ENCODE measurements at places on chromosomes 1 and 21.

DNA sequence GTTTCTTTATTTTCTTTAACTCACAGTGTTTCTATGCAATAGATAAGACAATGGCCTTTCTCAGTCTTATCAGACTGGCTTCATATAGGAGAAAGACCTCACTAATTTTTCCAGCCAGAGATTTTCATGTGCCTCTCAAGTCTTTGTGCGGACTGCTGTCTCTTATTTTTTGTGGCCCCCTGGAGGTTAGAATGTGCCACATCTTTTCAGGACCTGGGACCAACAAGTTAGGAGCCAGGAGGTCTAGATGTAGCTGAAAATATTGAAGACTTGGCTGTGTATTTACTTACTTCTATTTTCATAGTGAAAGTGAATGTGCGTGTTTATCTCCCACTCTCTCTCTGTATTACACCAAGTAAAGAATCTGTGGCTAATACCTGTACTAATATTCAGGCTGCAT is 42.1 kb upstream of the CFHR3 start:
- no peak for DNase-seq

GRCh38 chr1:153773096-153773921 is 1.9 kb upstream of the SLC27A3 start:
- no peak for DNase-seq

DNA sequence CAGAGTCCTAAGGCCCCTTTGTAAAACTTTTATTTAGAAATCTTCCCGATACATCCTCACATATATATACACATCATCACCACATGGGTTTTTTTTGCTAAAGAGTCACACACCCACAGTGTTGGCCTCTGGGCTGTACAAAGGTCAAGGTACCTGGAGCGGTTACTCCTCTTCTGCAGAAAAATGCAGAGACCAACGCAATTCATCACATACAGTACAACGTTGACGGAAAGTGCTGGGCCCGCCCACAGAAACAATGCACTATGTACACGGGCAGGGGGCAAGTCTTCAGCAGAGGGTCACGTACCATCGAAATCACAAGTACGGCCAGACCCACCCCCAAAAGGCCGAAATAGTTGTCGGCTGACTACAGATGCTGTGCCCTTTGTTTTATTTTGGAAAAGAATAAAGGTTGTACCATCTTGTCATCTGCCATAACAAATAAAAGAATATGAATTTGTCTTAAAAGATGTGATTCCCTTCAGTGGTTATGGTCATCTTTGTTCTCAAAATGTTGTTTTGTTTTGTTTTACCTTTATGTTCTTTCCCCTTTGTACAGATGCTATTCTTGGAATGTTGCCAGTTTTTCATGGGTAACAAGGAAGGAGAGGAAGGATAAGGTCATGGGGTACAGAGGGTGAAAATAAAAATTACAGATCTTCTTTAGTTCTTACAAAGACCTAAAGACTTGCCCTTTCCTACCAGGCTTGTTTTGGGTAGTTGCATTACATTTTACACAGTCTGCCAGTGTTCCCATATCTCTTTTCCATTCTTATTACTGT is 15.6 kb downstream of the TAL1 start:
- DNase-seq = no peak

DNA sequence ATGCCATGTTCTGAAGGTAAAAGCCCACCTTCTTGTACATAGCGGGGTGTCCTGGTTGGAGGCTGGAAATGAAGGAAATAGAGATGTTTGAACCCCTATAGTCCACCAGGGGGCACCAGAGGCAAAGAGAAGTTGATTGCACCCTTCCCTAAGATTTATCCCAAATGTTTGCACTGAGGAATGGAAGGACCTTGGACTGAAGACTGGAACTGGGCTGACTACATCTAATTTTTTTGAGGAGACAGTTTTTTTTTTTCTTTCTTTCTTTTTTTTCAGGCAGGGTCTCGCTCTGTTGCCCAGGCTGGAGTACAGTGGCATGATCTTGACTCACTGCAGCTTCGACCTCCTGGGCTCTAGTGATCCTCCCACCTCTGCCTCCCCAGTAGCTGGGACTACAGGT is 55.3 kb upstream of the EIF4G3 start:
- no peak for DNase-seq

DNA sequence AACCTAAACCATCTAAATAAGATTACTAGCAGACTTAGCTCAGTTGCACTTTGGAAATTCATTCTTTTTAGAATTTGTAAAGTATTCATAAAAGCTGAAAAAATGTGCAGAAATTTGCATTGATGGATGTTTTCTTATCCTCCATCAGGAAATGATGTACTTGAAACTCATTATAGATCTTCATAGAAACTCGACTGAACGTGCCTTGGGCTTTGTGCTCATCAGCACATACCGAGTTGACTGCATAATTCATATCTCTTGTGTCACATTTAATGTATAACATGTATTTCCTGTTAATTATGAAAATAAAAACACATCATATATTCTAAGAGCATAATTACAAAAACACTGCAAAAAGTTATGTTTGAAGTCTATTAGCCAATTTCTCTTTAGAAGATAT is 290.9 kb upstream of the NR5A2 start:
- DNase-seq = no peak

DNA sequence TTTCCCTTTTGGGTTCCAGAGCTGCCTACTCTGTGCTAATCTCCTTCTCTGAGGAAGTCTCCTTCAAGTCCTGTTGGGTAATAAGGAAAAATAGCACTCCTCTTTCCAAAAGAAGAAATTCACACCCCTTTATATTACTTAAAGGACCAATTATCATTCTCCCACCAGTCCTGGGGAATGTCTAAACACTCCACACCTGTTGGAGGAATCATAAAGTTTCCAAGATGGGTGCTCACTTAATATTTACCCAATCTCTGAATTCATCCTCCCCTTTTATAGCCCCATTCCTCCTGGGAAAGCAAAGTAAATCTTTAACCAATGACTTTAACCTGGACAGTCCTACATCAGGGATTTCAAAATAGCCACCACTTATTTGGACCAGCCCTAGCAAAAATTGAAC is 873.1 kb downstream of the KCNT2 start:
- DNase-seq = no peak

DNA sequence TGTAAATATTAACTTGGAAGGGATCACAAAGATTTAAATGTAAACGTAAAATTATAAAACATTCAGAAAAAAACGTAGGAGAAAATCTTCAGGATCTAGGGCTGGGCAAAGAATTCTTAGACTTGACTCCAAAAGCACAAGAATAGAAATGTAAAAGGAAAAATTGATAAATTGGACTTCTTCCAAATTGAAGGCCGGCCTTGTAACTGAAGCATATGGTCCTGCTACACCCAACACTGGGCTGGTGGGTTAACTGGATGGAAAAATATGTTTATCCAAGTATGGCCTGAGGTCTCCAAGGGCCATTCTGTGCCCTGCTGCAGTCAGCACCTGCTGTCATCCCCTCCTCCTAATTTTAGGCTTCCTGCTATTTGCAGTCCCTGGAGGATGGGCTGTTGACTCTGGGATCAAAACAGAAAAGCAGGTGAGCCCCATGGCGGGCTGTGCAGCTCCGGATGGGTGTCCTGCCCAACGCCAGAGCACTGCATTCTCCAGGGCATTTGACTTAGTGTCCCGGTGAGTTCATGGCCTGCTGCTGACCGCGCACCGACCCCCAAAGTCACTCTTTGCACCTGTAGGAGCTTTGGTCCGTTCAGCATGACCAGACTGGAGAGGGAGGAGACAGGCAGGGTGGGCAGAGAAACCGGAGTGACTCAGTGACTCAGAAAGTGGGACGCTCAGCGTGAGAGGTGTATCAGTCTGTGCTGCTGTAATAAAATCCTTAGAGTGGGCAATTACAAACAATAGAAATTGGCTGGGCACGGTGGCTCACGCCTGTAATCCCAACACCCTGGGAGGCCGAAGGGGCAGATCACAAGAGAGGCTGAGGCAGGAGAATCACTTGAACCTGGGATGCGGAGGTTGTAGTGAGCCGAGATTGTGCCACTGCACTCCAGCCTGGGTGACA is 6.1 kb upstream of the AIRE start:
- DNase-seq = peak; percentile 15

DNA sequence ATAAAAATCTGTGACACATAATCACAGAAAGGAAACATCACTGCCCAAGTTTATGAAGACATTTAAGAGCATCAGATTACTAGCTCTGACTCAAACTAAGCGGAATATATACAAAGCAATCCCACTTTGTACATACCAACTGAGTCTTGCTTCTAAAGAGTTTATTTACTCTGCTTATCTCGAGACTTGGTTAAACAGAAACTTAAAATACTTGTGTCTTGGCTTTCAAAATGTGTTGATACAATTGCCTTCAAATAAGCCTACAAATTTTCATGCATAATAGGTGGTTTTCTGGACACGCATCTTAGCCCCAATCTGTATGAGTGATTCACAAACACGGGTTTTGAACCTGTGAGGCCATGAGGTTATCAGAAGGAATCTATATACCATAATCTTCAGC is 21.0 kb downstream of the CD160 start:
- DNase-seq = no peak

- no peak for DNase-seq
Observed at GRCh38 chr21:17775431-17776126, 43.6 kb downstream of the C21orf91 start.

GRCh38 chr1:12405325-12406210 is 175.7 kb downstream of the VPS13D start:
- DNase-seq = peak; percentile 66

DNA sequence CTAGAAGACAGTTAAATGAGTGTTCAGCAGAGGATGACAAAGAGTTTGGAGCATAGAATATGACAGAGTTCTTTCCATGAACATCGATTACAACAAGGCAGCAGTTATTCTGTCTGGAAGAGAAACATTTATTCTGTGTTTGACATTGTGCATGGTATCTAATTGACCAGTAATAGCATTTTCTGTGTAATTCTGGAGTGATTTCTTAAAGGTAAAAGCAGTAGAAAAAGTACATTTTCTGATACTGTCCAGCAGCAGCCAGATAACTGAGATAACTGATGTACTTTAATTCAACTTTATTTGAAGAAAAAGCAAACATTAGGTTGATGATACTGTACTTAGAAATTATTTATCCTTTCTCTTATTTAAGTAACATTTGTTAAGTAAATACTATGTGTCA is 497.1 kb downstream of the AGBL4 start:
- no peak for DNase-seq

DNA sequence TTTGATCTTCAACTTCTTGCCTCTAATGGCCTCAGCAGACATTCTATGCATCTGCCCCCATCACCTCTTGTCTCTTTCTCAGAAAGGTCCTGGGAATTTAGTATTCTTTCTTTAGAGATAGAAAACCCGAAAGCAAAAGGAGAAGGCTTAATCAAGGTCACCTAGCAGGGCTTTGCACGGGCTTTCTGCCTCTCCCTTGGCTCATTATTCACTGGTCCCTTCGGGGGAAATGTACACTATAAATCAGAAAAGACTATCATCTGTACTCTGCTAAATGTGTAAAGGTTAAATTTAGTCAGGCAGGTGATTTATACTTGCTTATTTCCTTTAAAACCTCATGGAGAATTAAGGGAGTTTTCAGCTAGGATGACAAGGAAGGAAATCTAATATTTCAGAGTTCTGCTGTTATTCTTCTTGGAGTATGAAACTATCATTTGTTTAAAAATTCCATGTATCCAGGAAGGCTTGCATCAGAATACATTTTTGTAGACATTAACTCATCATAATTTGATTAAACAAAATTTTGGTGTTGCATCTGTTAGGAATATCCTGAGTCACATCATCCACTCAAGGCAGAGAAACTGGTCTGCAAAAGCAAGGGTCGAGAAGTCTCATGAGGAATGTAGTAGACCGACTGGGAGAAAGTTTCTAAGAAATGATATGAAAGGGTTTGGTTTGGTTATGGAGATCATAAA is 124.6 kb downstream of the GABPA start:
- DNase-seq = no peak

DNA sequence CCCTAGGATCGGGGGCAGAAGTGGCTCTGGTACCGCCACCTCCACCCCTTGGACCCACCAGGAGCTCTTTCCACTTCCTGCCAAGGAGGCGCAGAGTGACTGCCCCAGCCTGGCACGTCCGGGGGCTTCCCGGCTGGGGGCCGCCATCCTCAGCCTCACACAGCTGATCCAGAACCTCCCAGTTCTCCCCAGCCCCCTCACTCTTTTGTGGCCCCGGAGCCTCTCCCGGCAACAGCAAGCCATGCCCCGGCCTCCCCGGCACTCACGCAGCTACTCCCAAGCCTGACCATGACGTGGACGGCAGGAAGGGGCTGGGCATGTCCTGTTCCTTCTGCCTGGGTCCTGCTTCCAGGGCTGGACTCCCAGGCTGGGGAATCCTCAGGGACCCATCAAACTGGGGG is 17.1 kb downstream of the TP73 start:
- DNase-seq = peak; percentile 53

- DNase-seq = no peak
Observed at GRCh38 chr1:223137455-223138085, 5.5 kb downstream of the TLR5 start.

- DNase-seq = no peak
Observed at GRCh38 chr1:180237869-180238476, 7.9 kb downstream of the LHX4 start.

- no peak for DNase-seq
Observed at GRCh38 chr1:8816264-8816663, 1.2 kb downstream of the RERE start.

- no peak for DNase-seq
Observed at GRCh38 chr1:76865696-76866286, 1.5 kb upstream of the ST6GALNAC5 start.

- DNase-seq = no peak
Observed at GRCh38 chr1:182656842-182657397, 27.5 kb downstream of the RGS8 start.

Measured in right lobe of liver (tissue), 6 donors.